Activated naive CD8-positive, alpha-beta T cell treated with anti-CD3 and anti-CD28 coated beads, Interleukin-2, amount 10 ng/mL, durations not matched to agents 7 days and 5 days (primary cell): ENCODE measurements at places on chromosomes 3 and 15. TPM values are rescaled to one million over a fixed set of nuclear protein-coding genes. Genes with fewer than 3 reads are reported as not detected.

LEKR1 gene
- 1.3 TPM for total RNA-seq

P3H2 gene
- total RNA-seq: not detected

CYP11A1 gene
- not detected for total RNA-seq

TM6SF1 gene
- 14.3 TPM for total RNA-seq

GOLGA6L2 gene
- total RNA-seq: not detected

CLRN1 gene
- total RNA-seq: not detected

TRH gene
- total RNA-seq: not detected

ACTRT3 gene
- 0.44 TPM for total RNA-seq

GOLGA8O gene
- total RNA-seq: 13.9 TPM

GLDN gene
- not detected for total RNA-seq

SHC4 gene
- total RNA-seq: 0.47 TPM

- H3K27me3 ChIP-seq: no peaks in the 10 kb centered on the region
- peaks cover 2% of the 10 kb centered on the region for H3K36me3 ChIP-seq
- peaks cover 29% of the 10 kb centered on the region for H3K4me1 ChIP-seq
- DNase-seq: peak; percentile 64
- H3K4me3 ChIP-seq: peak overlapping the region; percentile 87
Measured at GRCh38 chr3:195441992-195442572, 738 bp downstream of the ACAP2 start.

DNA sequence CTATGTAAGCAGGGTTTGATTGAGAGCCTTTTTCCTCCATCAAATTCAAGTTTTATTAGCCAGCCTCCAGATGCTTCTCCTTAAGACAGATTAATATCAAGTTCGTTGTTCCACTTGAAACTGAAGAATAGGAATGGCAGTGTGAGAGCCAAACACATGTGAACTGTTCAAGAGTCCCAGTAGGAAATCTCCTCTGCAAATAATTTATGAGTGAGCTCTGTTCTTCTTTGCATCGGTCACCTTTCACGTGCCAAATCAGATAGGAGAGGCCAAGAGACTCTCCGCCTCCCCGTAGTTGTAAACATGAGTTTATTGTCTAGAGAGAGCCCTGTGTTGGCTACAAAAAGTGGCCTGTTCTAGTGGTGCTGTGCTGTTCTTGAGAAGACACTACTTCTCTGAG lies 372.1 kb upstream of the NR2F2 start:
- H3K4me3 ChIP-seq: no peak overlapping the region
- no peak overlapping the region for H3K27ac ChIP-seq
- no peaks in the 10 kb centered on the region for H3K36me3 ChIP-seq

- no peak overlapping the region for H3K27ac ChIP-seq
- no peak for DNase-seq
- no peak overlapping the region for H3K4me3 ChIP-seq
- no peaks in the 10 kb centered on the region for H3K4me1 ChIP-seq
- H3K27me3 ChIP-seq: peaks cover 13% of the 10 kb centered on the region
Measured at GRCh38 chr15:68985361-68985891, 29.1 kb upstream of the NOX5 start.

GRCh38 chr3:66747696-66748095 lies 246.9 kb upstream of the LRIG1 start:
- no peak for DNase-seq
- no peak overlapping the region for H3K4me3 ChIP-seq
- no peak overlapping the region for H3K27ac ChIP-seq
- no peaks in the 10 kb centered on the region for H3K4me1 ChIP-seq
- H3K36me3 ChIP-seq: no peaks in the 10 kb centered on the region

GRCh38 chr3:172625404-172625803 lies 85.5 kb downstream of the NCEH1 start:
- no peak overlapping the region for H3K27ac ChIP-seq
- DNase-seq: no peak
- peaks cover 2% of the 10 kb centered on the region for H3K27me3 ChIP-seq
- no peak overlapping the region for H3K4me3 ChIP-seq
- peaks cover 2% of the 10 kb centered on the region for H3K36me3 ChIP-seq

DNA sequence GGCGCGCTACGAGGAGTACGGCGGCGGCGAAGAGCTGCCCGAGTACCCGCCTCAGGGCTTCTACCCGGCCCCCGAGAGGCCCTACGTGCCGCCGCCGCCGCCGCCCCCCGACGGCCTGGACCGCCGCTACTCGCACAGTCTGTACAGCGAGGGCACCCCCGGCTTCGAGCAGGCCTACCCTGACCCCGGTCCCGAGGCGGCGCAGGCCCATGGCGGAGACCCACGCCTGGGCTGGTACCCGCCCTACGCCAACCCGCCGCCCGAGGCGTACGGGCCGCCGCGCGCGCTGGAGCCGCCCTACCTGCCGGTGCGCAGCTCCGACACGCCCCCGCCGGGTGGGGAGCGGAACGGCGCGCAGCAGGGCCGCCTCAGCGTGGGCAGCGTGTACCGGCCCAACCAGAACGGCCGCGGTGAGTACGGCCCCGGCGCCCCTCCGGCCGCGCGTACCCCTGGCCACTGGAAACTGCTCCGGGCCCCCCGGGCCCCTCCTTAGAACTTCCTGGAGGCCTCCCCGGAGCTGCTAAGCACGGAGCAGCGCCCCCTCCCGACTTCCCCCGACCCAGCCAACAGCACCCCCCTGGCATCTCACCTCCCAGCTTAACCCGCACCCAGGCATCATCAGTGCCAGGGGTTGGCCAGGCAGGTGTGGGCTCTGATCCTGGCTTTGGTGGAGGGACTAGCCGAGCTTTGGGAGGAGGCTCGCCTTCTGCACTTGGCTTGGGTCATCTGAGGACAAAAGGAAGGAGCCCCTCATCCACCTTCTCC lies 1.4 kb downstream of the LOXL1 start:
- H3K4me1 ChIP-seq: peaks cover 57% of the 10 kb centered on the region
- peaks cover 2% of the 10 kb centered on the region for H3K36me3 ChIP-seq
- H3K27me3 ChIP-seq: no peaks in the 10 kb centered on the region

- H3K27ac ChIP-seq: no peak overlapping the region
- H3K36me3 ChIP-seq: no peaks in the 10 kb centered on the region
- no peak overlapping the region for H3K4me3 ChIP-seq
- DNase-seq: no peak
- H3K27me3 ChIP-seq: no peaks in the 10 kb centered on the region
Measured at GRCh38 chr15:95141486-95141885, 910.1 kb downstream of the MCTP2 start.

DNA sequence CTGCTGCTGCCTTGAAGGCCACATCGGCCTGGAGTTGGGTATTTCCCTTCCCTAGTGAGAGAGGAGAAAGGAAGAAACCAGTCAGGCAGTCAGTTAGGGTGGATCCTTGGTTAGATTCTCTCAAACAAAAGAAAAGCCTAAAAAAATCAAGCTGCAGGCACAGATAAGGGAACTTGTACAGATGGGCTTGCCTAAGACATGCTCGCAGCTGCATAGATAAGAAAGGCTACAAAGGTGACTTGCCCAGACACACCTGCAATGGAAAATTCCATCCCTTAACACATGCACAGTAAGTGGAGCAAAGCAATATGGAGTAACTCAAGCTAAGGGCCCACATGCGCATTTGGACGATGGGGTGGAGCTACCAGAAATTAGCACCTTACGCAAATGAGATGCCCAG lies 199.7 kb upstream of the ARPP21 start:
- peaks cover 2% of the 10 kb centered on the region for H3K27me3 ChIP-seq
- no peak for DNase-seq
- H3K4me3 ChIP-seq: no peak overlapping the region
- H3K4me1 ChIP-seq: no peaks in the 10 kb centered on the region
- H3K27ac ChIP-seq: no peak overlapping the region

- no peaks in the 10 kb centered on the region for H3K4me1 ChIP-seq
- H3K36me3 ChIP-seq: no peaks in the 10 kb centered on the region
- H3K27me3 ChIP-seq: peaks cover 7% of the 10 kb centered on the region
- DNase-seq: no peak
Measured at GRCh38 chr15:60970246-60971170, 258.6 kb downstream of the RORA start.

DNA sequence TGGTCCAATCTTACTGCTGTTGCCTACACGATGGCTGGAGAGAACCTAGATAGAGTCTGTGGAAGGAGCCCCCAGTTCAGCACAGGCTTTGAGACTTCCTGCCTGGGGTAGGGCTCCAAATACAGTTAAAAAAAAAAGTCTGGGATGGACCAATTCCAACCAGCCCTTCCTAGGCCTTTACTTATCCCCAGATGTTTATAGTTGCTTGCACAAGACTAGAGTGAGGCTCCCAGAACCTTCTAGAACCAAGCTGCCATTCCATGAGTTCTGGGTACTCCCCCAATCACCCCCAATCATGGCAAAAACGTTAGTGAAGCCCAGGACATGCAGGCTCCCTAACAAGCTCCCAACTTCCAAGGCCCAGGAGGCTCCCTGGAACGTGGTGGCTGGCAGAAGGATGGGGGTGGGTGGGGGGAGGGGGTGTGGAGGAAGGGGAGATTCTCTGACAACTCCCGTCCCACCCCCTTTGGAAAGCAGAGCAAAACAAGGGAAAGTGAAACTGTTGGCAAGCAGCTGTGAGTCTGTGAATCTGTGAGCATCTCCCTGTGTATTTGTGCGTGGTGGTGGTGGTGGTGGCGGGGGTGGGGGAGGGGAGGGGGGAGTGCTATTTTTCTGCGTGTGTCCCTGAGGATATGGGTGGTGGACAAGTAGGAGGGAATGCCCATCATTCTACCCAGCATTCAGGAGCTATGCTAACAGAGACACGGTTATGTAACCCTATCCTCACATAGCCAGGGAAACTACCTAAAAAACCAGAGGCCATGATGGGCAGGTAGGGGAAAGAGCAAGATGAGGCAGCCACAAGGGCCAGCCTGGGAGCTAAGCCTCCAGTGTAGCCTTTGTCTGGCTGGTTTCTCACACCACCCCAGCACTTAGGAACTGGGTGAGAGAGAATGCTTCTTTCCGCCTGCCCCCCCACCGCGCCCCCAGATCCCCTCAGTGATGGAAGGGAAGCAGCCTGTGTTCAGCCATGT lies 2.0 kb downstream of the MST1R start:
- H3K27me3 ChIP-seq: no peaks in the 10 kb centered on the region
- H3K36me3 ChIP-seq: peaks cover 2% of the 10 kb centered on the region
- H3K4me3 ChIP-seq: no peak overlapping the region
- no peak overlapping the region for H3K27ac ChIP-seq

DNA sequence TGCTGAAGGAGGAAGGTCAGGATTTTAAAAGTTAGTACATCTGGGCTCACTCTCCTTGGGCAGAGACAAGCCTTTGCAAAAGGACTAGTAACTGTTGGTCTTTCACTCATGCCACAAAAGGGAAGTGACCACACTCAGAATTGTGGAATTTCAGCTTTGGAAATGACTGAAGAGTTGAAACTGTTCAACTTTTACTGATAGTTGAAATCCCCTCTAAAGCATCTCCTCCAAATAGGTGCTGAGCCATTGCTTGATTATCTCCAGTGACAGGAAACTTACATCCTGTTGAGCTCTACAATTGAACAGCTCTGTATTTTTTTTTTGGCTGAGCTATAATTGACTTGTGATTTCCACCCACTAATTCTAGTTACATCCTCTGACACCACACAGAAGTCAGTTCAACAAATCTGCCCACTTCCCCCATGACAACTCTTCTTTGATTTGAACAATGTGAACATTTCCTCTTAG lies 254.8 kb upstream of the TPRG1 start:
- peak overlapping the region; percentile 84 for H3K27ac ChIP-seq
- H3K4me3 ChIP-seq: peak overlapping the region; percentile 55
- H3K36me3 ChIP-seq: peaks cover 9% of the 10 kb centered on the region
- H3K4me1 ChIP-seq: peaks cover 38% of the 10 kb centered on the region

DNA sequence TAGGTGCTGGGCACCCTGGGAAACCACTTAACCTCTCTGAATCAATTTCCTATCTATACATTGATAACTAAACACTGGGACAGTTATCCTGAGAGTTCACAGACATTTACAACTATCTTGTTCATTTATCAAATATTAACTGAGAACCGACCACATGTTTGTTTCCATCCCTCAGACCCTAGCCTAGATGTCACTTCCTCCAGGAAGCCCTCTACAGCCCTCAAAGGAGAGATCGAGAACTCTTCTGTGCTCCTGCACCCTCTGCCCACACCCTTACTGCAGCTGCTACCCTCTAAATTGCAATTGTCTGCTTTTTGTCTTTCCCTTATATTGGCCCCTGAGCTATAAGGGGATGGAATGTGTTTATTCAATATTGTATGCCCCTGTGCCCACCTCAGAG lies 46.1 kb downstream of the SRGAP3 start:
- no peak for DNase-seq
- H3K4me3 ChIP-seq: no peak overlapping the region

- H3K27ac ChIP-seq: no peak overlapping the region
- H3K4me1 ChIP-seq: no peaks in the 10 kb centered on the region
- no peak overlapping the region for H3K4me3 ChIP-seq
- no peak for DNase-seq
Measured at GRCh38 chr3:169842960-169843359, 26.8 kb downstream of the LRRC31 start.

DNA sequence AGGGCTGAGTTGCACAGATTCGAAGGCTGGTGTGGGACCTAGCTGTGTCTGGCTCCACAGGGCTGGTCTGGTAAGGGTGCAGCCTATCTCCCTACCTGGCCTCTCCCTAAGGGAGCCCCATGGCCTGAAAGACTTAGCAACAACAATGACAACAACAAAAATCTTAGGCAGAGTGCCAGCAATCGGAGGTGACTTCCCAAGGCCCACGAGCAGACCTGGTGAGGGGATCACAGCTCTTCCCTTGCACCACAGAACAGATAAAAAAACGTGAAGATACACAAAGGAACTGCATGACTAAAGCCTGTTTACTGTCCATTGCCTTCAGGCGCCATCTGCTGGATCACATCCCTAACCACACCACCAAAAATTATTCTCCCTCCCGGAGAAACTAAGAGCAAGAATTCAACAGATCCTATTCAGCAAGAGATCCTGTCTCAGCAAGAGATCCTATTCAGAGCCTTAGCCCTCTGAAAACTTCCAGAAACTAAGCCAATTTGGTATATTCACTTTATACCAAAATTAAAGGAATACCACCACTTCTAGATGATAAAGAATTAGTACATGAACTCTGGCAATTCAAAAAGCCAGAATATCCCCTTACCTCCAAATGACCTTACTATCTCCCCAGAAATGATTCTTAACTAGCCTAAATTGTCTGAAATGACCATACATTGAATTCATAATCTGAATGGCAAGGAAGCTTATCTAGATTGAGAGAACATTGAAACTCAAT lies 24.1 kb upstream of the OR5K4 start:
- DNase-seq: peak; percentile 38
- no peak overlapping the region for H3K27ac ChIP-seq
- no peak overlapping the region for H3K4me3 ChIP-seq
- no peaks in the 10 kb centered on the region for H3K36me3 ChIP-seq
- H3K4me1 ChIP-seq: peaks cover 12% of the 10 kb centered on the region
- H3K27me3 ChIP-seq: peaks cover 35% of the 10 kb centered on the region

GRCh38 chr3:186628756-186629155 lies 11.4 kb upstream of the FETUB start:
- peaks cover 16% of the 10 kb centered on the region for H3K27me3 ChIP-seq
- no peak overlapping the region for H3K27ac ChIP-seq
- H3K4me1 ChIP-seq: no peaks in the 10 kb centered on the region
- no peak overlapping the region for H3K4me3 ChIP-seq
- H3K36me3 ChIP-seq: no peaks in the 10 kb centered on the region
- DNase-seq: no peak

GRCh38 chr3:170777564-170777926 lies 92.5 kb downstream of the RPL22L1 start:
- H3K36me3 ChIP-seq: no peaks in the 10 kb centered on the region
- no peak overlapping the region for H3K27ac ChIP-seq
- DNase-seq: no peak
- H3K27me3 ChIP-seq: peaks cover 27% of the 10 kb centered on the region
- H3K4me3 ChIP-seq: no peak overlapping the region
